ENCODE measurements at places on chromosomes 5 and 9.

DNA sequence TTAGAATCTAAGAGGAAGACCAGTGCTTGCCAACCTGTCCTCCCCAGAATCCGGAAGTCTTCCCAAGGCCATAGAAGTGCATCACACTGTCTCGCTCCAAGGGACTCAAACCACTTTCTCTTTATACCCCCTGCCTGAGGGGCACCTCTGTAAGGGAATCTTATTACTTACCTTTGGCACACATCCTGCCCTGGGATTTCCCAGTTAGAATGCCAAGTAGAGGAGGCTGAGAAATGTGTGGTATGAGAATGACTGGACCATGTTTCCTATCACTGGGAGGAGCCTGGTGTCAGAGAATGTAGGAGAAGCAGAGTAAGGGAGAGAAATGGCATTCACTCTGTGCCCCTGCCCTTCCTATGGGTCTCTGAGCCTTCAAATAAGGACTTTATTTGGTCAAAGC, 85.8 kb downstream of the AOPEP start:
- DNase-seq, result no peak

DNA sequence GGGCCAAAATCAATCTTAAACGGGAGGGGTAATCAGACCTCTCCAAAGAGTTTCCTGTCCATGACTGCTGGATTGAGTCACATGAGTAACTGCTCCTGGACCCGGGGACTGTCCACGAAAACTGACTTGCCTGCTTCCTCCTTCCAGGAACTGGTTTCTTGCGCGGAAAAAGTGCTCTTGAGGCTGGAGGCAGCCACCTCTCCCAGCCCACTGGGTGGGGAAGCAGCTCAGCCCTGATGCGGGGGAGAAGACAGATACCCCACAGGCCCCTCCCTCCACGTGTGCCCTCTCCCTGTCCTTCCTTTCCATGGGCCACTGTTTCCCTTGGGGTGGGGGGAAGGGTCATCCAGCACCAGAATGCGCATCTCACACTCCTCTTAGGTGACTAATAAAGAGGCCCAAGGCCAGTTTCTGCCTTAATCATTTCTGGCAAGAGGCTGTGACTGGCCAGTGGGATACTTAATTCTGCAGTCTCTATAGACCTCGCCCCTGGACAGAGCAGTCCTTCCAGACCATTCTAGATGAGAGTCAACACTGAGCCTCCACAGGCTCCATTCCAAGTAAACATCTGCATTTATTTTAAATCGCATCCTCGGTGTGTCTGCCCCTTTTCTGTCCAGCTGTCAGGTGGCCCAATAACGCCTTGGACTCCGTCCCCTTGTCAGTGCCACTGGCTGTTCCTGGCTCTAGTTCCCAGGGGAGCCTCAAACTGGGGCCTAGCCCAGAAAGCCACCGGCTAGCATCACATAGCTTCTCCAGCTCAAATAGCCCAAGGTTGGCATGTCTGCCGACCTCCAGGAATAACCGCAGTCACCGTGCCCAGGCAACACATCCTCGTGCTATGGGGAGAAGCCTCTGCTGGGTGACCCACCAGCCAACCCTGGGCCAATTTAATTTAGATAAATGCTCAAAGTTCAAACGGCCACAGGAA, 12.0 kb downstream of the REXO4 start:
- no peak for DNase-seq

DNA sequence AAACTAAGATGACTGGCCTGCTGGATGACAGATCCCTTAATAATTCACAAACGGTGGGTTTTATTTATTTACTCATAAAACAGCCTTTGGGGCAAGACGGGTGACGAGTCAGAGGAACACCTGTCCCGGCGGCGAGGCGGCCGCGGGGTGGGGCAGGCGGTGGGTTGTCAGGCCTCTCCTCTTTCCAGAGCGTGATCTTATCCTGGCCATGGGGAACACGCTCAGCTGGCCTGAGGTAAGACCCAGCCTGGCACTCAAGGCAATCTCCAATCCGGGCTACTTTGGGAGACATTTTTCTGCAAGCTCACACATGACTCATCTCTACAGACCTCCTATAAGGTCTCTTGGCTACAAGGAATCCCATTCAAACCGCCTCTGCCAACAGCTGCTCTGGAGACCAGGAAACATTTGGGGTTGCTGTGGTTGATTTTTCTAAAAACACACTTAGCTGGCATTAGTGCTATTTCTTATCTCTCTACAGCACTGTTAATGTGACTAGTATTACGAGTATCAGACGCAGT, 6.3 kb downstream of the RAPGEF1 start:
- DNase-seq, result no peak

GRCh38 chr5:154788212-154788611, 33.0 kb downstream of the LARP1 start:
- no peak for DNase-seq

Data from left hindlimb (tissue), 1 donor.